ENCODE measurements at places on chromosomes 1 and 21. TPM values are rescaled to one million over a fixed set of nuclear protein-coding genes. Genes with fewer than 3 reads are reported as not detected.
A peak's percentile ranks its signal among the peaks of the same experiment; 100 is the strongest.

- peak; percentile 93 for DNase-seq
These were observed 4.2 kb upstream of the ECE1 start for GRCh38 chr1:21294266-21294989.

VWA5B1 gene
- not detected for total RNA-seq

- DNase-seq, result no peak
These were observed 564 bp downstream of the DISP1 start for GRCh38 chr1:222815440-222815765.

LAMB3 gene
- 3.1 TPM for total RNA-seq

GRCh38 chr1:203325026-203325417 lies 19.7 kb downstream of the BTG2 start:
- DNase-seq, result peak; percentile 81

DNA sequence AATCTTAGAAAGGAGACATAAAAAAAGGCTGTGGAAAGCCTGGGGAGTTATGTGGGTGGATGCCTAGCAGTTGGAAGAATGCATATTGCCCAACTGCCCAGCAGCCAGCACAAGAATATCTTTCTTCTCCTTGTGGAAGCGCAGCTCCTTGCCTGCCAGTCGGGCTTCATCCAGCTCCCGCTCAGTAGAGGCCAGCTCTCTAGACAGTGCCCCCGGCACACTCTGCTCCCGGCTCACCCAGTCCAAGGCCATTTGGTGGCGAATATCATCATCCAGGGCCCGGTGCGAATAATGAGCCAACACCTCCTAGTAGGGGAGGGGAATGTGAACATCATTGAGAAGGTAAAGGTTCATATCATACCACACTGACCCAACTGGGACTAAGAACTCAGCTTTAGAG lies 9.0 kb upstream of the RBM8A start:
- DNase-seq, result no peak

DCST2 gene
- 0.46 TPM for total RNA-seq

DNA sequence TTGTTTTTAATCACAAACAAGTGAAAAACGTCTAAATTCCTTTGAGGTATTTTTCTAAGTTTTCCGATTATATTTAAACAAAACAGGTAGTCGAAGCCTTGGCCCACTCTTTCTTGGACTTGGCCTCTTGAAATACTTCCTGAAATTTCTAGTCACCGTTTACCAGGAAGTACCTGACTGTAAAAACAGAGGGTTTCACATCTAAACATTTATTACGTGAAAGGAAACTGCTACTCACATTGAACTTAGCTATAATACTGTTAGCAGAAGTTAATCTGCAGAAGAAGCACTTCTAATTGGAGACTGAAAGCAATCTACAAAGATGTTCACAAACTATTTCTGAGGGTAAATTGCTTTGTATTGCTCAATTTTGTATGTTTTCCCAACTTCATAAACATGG lies 526.0 kb upstream of the ADGRL4 start:
- no peak for DNase-seq

DNA sequence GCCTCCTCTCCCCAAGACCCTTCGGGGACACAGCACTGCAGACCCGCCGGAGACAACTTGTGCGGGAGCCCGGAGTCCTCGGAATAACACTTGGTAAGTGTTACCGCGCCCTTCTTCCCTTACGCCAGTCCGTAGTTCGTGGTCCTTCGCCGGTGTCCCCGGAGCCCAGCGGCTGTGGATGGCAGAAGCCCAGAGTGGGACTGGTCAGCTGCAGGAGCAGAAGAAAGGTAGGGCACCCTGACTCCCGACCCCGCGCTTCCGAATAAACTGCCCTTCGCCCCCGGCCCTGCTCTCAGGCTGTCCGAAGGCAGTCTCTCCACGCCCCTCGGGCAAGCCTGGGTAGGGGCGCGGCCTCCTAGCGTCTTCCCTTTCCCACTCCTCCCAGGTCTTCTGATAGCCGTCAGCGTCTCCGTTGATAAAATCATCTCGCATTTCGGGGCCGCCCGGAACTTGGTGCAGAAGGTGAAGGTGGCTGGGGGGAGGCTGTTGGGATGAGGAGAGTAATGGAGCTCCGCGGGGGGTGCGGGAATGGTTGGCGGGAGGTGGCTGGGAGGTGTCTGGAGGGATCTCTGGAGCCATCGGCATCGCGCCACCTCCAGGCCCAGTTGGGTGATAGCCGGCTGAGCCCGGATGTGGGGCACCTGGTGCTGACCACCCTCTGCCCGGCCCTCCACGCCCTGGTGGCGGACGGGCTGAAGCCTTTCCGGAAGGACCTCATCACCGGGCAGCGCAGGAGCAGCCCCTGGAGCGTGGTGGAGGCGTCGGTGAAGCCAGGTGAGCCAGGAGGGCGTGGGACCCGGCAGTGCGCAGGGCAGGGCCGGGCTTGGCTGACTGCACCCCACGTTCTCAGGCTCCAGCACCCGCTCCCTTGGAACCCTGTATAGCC lies 4.3 kb downstream of the RUSC1 start:
- peak; percentile 47 for DNase-seq

IVL gene
- total RNA-seq, result 0.07 TPM

- no peak for DNase-seq
These were observed 25.0 kb downstream of the WNT4 start for GRCh38 chr1:22117851-22118250.

- no peak for DNase-seq
These were observed 18.4 kb downstream of the CEP170 start for GRCh38 chr1:243236604-243237252.

CLCA4 gene
- not detected for total RNA-seq

GRCh38 chr1:12167493-12168429 lies 970 bp downstream of the TNFRSF1B start:
- DNase-seq, result peak; percentile 43

DNA sequence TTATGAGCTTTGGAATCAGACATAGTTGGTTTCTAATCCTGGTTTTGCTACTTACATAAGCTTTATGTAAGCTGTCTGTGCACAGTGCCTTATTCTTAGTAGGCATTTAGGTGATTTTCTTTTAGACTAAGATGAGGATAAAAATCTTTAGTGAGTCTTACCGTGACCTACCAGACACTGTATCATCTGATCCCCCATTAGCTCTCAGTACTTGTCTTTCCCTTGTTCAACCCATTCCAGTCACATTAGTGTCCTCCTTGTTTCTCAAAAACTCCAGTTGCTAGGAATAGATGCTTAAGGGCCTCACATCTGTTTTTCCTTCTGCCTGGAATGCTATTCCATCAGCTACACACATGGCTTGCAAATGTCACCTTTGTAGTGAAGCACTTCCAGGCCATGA lies 18.8 kb downstream of the PPP1R12B start:
- DNase-seq, result no peak

- DNase-seq, result peak; percentile 90
These were observed 559 bp upstream of the AGRN start for GRCh38 chr1:1019122-1019999.

C1orf226 gene
- 0.16 TPM for total RNA-seq

SPRR4 gene
- not detected for total RNA-seq

CRABP2 gene
- total RNA-seq, result 0.88 TPM

GRCh38 chr1:67988066-67988465 lies 62.4 kb downstream of the DIRAS3 start:
- DNase-seq, result no peak

PADI2 gene
- total RNA-seq, result not detected

GRCh38 chr1:168708698-168709404 lies 20.2 kb downstream of the DPT start:
- no peak for DNase-seq

DNA sequence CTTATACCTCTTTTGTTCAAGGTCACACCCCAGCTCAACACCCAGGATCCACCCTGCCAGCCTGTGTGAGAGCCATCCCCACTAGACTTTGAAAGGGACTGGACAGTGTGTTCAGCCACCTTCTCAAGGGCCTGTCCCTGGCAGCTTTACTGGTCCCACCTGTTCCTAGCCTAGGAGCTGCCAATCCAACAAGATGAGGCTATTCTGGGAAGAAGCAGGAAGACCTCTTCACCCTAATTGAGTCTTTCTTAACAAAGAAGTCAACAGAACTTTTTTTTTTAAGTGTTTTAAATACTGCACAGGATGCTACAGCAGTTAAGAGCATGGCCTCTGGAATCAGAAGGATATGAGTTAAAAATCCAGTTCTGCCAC lies 95.8 kb upstream of the HOOK1 start:
- DNase-seq, result no peak

- DNase-seq, result no peak
These were observed 2.8 kb downstream of the AGTRAP start for GRCh38 chr1:11738783-11739182.

Data from activated CD4-positive, alpha-beta T cell treated with anti-CD3 and anti-CD28 coated beads for 36 hours (primary cell).